Stimulated activated CD8-positive, alpha-beta memory T cell treated with anti-CD3 and anti-CD28 coated beads, Interleukin-4, amount 100 ng/mL, for 48 hours (primary cell): ENCODE measurements at places on chromosomes 6 and 20.
A peak's percentile ranks its signal among the peaks of the same experiment; 100 is the strongest.

GRCh38 chr6:139776041-139776440 lies 401.6 kb upstream of the CITED2 start:
- DNase-seq = no peak

- no peak for DNase-seq
Measured at GRCh38 chr6:112342511-112342910, 4.6 kb upstream of the RFPL4B start.

GRCh38 chr6:44672086-44672485 lies 284.6 kb downstream of the CDC5L start:
- no peak for DNase-seq

GRCh38 chr6:7726416-7727085 lies 652 bp downstream of the BMP6 start:
- no peak for DNase-seq

GRCh38 chr20:44688053-44688625 lies 27.0 kb upstream of the CCN5 start:
- no peak for DNase-seq

DNA sequence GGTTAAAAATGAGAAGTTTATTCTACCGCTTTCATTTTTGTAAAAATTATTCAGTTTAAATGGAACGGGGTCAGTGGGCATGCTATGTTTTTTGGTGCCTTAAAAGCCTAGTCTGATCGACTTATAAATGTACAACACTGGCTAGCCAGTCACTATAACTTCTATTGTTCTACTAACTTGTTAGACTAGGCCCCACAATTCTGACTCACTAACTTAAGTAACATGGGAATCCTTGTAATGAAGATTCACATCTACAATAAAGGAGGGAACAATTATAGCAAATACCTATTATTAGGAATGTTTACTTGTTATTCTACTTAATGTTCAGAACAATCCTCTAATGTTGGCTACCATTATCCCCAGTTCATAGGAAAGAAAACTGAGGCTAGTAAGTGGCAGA lies 28.5 kb downstream of the REPS1 start:
- DNase-seq = no peak

DNA sequence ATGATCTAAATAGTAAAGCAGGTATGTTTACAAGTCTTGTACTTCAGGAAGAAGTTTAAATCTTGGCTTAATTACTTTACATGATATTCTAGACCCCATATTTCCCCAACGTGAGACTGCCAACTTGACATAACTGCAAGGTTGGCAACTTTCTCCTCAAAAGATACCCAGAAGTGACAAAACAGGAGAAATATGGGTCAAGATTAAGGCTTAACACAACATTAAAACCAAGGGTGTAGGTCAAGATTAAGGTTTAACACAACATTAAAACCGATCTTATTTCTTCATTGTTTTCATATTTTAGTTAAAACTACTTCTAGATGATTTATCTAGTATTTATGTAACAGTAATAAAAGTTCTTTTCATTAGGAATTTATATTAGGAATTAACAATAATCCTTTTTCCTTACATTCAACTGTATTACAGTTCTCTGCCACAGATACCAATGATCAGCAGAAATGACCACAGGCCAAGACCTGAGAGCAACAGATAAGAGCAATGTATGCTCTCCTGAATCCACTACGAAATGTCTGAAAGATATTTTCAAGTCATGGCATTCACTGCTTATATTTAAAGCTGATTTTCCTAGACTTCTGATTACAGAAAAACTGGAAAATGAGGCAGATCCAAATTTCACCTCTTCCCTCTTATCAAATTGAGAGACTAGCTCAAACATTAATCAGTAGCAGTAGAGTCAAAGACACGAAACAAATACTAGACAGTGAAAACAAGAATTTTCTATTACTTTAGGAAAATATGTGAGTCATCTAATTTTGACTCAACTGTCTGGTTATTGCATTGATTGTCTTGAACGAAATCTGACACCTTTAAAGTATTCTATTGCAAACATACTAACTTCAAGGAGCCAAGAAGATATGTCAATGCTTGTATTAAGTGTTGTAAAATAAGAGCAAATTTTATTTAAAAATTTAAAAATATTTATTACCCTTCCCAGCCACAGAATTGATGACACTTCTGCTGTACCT lies 72.3 kb downstream of the RNGTT start:
- DNase-seq = no peak

DNA sequence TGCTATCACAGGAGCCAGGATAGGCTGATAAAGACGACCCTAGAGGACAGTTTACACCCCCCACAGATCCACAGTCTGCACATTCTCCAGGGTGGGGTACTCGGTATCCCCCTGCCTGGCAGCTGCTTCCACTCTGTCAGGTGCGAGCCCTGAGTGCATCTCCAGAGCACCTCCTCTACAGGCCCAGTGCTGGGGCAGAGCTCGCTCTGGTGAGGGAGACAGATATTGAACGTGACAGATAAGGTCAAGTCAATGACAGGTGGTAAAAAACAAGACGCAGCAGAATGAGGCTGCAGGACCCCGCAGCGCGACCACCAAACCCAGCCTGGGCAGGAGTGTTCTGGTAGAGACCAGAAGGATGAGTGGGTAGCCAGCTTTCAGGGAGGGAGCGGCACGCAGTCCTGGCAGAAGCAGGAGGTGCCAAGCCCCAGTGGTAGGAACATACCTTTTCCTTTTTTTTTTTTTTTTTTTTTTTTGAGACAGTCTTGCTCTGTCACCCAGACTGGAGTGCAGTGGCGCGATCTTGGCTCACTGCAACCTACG lies 12.4 kb upstream of the MYL9 start:
- no peak for DNase-seq

- no peak for DNase-seq
Measured at GRCh38 chr6:38796850-38797249, 81.7 kb downstream of the DNAH8 start.

DNA sequence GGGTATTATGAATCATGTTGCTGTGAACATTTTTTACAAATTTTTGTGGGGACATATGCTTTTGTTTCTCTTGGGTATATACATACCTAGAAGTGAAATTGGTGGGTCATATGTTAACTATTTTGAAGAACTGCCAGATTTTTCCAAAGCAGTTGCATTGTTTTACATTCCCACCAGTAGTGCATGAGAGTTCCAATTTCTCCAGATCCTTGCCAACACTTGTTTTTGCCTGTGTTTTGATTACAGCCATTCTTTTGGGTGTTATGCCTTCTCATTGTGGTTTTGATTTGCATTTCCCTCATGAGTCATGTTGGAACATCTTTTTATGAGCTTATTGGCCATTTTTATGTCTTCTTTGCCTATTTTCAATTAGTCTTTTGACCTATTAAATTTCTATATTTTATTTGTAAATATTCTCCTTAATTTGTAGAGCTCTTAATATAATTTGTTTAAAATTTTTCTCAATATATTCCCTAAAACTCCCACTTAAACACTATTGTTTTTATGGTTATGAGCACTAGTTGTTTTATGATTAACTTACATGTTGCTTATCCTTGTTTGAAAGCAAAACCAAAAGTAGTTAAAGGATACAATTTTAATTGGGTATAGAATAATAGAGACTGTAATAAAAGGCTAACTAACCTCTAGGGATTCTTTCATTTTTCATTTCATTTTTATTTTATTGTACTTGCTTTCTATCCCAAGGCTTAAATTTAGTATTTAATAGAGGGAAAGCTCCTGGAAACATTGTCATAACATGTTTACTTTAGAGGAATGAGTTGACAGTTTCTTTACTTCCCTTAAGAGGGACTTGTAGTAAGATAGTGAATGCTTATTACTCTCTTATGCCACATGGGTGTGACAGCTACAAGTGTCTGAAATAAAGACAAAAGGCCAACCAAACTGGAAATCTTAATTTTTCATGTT lies 5.5 kb downstream of the UBR2 start:
- no peak for DNase-seq

GRCh38 chr6:113178349-113178748 lies 678.8 kb upstream of the MARCKS start:
- DNase-seq = no peak

- no peak for DNase-seq
Measured at GRCh38 chr6:139547804-139548203, 173.4 kb upstream of the CITED2 start.

GRCh38 chr6:99912657-99913056 lies 81.4 kb downstream of the MCHR2 start:
- no peak for DNase-seq

DNA sequence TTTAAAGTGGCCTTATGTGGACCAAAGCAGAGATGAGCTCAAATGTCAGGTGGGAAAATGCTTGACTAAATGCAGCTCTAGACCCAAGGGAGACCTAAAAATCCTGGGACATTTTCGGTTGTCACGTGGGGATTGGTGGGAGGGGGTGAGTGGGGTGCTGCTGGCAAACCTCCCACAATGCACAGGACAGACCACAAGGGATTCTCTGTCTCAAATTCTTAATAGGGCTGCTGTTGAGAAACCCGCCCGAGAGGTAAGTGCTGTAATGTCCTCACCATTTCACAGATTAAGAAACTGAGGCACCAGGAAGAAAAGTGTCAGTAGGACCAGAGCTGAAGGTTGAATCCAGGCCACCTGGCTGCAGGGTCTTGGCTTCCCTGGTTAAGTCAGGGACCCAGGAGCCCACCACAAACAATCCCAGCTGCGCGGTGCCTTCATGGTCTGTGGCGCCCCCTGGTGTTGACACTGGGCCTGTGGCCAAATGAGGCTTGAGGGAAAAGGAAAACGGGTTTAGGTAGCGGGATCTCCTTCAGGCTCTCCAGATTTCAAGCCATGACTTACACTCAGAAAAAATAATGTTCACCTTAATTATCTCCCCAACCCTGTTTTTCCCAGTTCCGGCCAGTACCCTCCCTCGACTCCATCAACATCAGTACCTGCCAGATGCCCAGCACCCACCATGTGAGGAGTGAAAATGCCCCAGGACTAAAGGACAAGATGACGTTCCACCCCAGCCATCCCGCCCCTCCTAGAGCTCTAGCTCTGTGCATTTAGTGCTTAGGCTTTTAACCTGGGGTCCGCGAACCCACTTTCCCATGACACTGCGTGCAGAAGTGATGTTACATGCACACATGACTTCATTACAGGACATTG lies 7.2 kb downstream of the HLA-G start:
- peak; percentile 81 for DNase-seq

- DNase-seq = no peak
Measured at GRCh38 chr6:13049666-13050254, 278.6 kb downstream of the TBC1D7 start.

- no peak for DNase-seq
Measured at GRCh38 chr20:64093013-64093503, 8.9 kb upstream of the LKAAEAR1 start.
